ENCODE measurements at places on chromosomes 5 and 9.

DNA sequence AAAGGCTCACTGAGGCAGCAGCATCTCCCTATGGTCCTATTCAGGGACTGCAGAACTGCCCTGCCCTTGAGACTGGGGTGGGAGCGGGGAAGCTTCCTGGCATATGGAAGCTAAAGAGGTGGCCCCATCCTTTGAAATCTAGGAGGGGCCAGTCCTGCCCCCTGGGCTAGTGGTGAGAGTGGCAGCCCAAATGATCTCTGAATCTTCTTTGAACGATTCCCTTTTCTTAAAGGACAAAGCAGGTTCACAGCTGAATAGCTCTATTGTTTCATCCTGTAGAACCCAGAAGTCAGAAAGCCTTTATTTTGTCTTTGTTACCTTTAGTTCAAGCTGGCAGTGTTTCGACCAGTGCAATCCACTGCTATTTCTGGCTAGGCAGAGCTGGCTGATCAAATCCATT, 741.9 kb downstream of the IRX1 start:
- DNase-seq = no peak

DNA sequence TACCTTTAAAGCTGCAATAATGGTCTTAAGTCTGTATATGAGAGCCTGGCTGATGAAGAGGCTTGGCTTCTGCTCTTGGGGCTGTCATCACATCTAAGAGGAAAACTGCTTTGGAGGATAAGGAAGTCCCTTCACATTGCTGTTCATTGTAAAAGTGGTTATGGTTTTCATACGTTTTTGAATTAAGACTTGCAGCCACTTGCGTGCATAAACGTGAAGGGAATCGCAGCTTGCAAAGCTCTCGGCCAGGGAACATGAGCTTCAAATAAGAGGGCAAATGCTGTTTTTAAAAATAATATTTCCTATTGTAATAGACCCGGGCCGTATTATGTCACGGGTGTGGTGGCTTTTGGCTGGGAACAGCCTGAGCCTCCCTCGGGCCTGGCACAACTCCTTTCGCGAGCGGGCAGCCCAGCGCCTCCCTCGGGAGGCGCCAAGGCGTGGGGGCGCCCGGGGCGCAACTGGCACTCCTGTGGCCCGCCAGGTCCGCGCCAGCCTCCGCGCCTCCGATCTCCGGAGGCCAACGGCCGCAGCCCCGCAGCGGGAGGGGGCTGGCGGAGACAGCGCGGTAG, 538 bp upstream of the ARHGEF28 start:
- no peak for DNase-seq

GRCh38 chr5:34639852-34640626, 16.1 kb upstream of the RAI14 start:
- no peak for DNase-seq

DNA sequence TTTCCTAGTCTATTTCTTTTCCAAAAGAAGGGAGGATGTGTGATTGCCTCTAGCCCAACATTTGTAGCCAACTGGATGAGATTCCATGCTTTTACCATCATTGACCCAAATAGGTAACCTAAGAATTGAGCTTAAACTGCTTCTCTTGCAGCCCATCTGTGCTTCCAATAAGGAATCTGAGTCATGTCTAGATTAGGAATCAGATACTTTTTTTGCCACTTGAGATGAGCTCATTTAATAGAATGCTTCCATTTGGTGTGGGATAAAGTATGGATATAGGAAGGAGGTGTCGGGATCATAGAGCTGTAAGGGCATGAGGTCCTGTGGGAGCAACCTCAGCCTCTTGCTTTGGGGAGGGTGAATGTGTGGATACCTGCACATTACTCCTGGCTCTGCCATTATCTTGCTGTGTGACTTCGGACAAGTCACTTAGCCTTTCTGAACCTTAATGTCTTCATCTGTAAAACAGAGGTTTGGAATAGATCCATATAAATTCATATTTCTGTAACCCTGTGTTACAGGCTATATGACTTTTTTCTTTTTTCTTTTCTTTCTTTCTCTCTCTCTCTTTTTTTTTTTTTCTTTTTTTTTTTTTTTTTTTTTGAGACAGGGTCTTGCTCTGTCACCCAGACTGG, 56.2 kb downstream of the MAP1B start:
- DNase-seq = no peak

DNA sequence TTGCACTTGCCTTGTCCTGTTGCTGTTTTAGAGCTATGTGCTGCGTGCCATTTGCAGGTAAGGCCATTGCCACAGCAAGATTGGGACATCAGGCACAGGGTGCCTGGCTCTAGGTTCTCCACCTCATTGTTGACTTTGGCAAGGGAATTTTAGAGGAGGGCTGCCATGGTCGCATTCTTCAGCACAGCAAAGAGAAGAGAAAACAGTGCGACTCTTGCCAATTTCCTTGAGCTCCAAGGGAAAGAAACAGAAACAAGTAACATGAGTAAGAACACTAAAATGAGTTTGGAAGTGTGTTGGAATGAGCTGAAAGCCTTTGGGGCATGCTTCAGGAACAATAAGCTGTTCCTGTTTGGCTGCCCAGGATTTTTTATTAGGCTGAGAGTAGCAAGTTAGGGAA, 188.1 kb upstream of the IL12B start:
- DNase-seq = no peak

DNA sequence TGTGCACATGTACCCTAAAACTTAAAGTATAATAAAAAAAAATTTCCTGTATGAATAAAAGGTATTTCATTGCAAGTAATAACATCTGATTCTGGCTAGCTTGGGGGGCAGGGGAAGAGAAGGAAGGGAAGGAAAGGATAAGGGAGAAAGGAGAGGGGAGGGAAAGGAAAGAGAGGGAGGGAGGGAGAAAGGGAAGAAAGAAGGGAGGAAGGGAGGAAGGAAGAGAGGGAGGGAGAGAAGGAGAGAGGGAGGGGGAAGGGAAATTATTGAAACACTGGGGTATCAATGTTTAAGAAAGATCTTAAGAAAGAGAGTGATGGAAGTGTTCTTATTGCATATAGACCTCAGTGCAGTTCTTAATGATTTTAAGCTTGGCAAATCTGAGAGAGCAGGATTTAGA, 129.8 kb upstream of the ZNF366 start:
- DNase-seq = no peak

DNA sequence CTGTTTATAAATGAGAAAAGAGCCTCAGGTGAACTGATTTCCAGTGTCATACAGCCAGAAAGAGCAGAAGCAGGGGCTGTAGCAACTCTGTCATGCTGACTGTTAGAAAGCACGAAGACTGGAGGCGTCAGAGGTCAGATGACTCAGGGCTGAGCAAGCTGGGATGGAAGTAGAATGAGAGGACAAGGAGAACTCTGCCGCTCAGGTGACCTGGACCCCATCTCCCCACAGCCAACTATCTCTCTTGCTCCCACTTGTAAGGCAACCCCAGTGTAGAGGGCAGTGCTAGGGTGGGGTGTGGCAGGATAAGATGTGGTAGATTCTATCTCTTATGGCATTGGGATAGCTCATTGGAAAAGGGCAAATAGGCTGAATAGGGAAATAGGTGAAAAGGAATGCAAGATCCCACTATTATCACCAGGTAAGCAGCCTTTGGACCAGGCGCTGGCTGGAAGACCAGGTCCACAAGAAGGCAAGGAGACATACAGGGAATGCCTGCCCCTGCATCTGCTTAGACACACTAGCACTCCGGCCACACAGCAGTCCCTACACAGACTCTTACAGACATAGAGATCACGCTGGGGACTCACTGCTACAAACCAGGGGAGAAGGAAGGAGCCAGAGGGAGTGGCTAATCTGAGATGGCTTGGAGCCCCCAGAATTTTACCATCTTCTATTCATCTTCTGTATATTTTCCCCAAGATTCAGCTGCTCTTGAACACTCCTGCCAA, 21.2 kb upstream of the LOX start:
- DNase-seq = no peak

DNA sequence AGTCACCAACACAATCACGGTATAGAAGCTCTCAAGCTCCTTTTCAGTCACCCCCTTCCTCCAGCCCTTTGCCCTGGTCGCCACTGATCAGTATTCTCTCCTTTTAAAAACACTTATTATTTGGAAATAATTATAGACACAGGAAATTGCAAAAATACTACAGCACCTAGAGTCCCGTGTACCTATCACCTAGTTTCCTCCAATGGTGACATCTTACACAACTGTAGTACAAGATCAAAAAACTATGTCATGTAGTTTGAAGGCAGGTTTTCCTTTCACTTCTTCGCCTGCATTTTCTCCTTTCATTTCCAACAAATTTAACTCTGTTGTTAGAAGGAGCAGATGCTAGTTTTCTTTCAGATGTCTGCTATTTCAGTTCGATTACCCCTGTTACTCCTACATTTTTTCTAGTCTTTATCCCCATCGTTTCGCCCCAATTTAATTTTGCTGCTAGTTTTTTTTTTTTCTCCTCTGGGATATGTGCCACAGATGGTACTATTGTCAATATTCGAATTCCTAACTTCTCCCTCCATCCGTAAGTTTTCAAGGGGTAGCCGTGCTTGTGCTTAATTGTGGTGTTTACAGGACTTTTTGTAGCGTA, 612 bp upstream of the ATG10 start:
- DNase-seq = no peak

DNA sequence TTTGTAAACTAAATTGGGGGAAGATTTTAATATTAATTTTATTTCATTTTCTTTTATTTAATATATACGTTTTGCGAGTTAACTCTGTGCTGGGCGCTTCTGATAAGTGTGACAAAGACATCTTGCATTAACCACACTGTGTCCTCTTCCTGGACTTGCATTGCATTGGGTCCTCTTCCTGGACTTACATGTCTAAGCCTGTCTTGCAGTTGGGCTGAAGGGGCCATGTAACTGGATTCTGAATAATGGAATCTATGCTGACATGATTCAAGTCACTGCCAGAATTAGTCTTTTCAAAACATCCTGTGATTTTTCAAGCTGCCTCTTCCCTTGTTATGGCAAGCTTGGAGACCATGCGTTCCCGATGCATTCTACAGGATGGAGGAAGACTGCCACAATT, 122.6 kb downstream of the TRIM32 start:
- DNase-seq = no peak

DNA sequence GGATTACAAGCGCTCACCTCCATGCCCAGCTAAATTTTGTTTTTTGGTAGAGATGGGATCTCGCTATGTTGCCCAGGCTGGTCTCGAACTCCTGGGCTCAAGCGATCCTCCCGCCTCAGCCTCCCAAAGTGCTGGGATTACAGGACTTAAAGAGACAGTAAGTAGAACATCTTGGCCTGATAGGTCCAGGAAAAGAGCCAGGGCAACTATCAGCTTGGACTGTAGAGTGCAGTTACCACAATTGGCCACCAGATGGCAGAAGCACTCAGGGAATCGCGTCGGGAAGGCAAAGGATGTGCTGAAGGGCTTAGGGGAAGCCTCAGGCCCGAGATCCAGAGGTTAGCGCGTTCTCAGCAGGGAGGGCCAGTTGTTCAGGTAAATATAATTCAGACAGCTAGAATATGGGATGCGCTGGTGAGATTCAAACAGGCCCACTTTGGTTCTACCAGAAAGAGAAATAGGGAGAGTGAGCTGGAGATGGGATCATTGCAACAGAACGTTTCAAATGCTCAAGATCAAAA, 21.5 kb downstream of the C9orf57 start:
- peak; percentile 65 for DNase-seq

GRCh38 chr5:80607832-80608231, 37.8 kb upstream of the ANKRD34B start:
- no peak for DNase-seq

GRCh38 chr5:1523480-1523792, 324 bp downstream of the LPCAT1 start:
- DNase-seq = no peak

DNA sequence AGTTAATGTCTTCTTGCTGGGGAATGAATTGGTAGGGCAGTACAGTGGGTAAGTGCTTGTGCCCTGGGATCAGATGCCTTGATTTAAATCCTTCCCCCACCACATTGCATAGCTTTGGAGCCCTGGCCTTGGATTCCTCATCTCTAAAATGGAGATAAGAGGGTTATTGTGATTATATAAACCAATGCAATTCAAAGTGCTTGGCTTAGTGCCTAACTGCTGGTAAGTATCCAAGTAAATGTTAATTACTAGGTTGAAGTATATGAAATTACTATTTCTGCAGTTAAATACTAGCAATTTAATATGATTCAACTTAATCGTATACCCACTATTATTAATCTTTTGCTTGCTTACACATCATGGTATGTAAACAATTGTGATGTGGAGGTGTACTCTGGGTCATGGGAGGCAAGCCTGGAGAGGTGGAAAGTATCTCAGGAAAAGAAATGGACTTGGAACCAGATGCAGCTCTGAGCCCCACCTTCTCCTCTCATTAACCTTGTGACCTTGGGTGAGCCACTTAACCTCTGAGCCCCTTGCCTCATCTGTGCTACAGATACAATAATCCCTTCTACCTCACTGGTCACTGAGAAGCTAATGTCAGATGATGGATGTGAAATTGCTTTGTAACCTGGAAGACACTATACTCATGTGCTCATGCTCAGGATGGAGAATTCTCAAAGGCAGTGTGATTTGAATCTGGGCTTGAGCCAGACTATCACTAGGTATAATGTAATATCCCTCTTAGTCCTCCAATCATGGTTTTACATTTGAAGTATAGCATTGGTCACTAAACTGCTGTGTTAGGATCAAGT, 23.8 kb downstream of the NEUROG1 start:
- DNase-seq = no peak

DNA sequence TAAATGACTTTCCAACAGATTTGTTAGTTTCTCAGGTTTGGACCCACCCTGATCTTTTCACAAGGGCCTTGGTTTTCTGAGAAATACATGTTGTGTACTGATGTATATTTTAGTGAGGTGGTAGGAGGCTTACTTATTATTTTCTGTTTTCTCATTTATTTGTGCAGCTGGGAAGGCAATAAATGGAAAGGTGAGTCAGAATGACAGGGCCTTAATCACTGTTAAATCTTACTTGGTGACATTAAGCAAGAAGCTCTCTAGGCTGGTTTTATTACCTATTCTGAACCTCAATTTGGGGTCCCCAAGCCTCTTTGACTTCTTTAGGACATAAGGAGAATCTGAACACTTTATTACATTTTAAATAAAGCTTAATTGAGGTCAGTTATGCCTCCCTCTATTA, 214.0 kb upstream of the DAB2 start:
- no peak for DNase-seq

DNA sequence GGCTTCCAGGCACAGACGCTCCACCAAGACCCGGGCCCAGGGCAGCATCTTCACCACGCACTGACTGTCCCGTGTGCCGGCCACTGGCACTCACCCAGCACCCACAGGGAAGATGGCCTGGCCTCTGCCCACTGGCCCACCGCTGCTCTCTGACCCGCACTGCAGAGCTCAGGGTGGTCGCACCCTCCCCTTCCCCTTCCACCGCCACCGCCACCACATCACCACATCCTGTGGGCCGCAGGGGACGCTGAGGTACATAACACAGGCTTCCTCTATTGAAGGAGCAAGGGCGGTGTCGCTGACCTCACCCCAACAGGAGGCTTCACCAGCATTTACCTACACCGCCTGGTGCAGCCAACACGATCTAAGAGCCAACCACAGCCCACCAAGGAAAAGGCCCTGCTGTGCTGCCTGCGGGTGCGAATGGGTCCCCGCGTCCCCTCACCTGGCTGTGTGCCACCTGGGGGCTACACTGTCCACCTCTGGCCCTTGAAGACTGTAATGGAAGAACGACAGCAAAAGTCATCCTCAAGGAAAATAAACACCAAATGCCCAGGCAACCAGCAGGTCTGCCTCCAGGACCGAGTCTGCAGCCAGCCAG, 101.8 kb downstream of the CAMSAP1 start:
- DNase-seq = no peak

GRCh38 chr9:78332381-78332780, 35.5 kb downstream of the PSAT1 start:
- DNase-seq = no peak

GRCh38 chr5:59842999-59843398, 50.5 kb downstream of the PDE4D start:
- DNase-seq = no peak

- no peak for DNase-seq
Observed at GRCh38 chr5:64384765-64385164, 121.0 kb upstream of the RGS7BP start.

GRCh38 chr9:89494199-89494598, 3.7 kb downstream of the SEMA4D start:
- DNase-seq = no peak

All from right renal cortex interstitium (tissue), 3 donors.